ENCODE measurements at places on chromosomes 5 and 9. TPM values are rescaled to one million over a fixed set of nuclear protein-coding genes. Genes with fewer than 3 reads are reported as not detected.

NUTM2F gene
- total RNA-seq = not detected

GHR gene
- 5.5 TPM for total RNA-seq

SMIM32 gene
- total RNA-seq = not detected

DIRAS2 gene
- not detected for total RNA-seq

- H3K4me3 ChIP-seq = no peak overlapping the region
- H3K27ac ChIP-seq = no peak overlapping the region
- no peaks in the 10 kb centered on the region for H3K4me1 ChIP-seq
- no peak for DNase-seq
- no peaks in the 10 kb centered on the region for H3K27me3 ChIP-seq
Measured at GRCh38 chr5:25489834-25490538, 845.2 kb upstream of the CDH10 start.

- H3K36me3 ChIP-seq = no peaks in the 10 kb centered on the region
- no peak overlapping the region for H3K4me3 ChIP-seq
- H3K27ac ChIP-seq = no peak overlapping the region
Measured at GRCh38 chr9:115524453-115525059, 406.6 kb upstream of the TNC start.

DNA sequence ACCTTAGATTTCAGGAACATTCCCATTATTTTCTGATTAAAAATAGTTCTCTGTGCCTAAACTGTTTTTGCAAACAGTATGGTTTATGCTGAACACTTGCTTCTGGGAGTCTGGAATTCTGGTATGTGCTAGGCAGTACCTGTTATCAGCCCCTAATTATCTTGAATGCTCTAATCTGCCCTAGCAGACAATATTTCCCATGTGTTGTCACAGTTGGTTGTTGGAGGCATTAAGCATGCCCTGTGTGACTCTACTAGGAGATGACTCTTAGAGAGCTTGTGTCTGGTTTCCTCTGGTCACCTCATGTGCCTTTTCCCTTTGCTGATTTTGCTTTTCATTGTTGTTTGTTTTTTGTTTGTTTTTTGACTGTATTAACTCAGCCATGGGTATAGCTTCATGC lies 36.6 kb downstream of the UHRF2 start:
- H3K27ac ChIP-seq = no peak overlapping the region
- H3K4me1 ChIP-seq = peaks cover 28% of the 10 kb centered on the region
- H3K4me3 ChIP-seq = no peak overlapping the region
- no peaks in the 10 kb centered on the region for H3K36me3 ChIP-seq
- no peaks in the 10 kb centered on the region for H3K27me3 ChIP-seq

DNA sequence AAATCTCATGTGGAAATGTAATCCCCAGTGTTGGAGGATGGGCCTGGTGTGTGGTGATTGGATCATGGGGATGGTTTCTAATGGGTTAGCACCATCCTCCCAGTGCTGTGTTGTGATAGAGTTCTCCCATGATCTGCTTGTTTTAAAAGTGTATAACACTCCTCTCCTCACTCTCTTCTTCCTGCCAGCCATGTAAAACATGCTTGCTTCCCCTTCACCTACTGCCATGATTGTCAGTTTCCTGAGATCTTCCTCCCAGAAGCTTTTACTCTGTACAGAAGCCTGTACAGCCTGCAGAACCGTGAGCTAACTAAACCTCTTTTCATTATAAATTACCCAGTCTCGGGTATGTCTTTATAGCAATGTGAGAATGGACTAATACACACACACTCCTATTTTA lies 499.1 kb downstream of the RASEF start:
- no peaks in the 10 kb centered on the region for H3K27me3 ChIP-seq
- no peaks in the 10 kb centered on the region for H3K36me3 ChIP-seq
- no peaks in the 10 kb centered on the region for H3K4me1 ChIP-seq
- no peak for DNase-seq
- no peak overlapping the region for H3K27ac ChIP-seq

GRCh38 chr9:127980060-127980705 lies 606 bp downstream of the EEIG1 start:
- no peaks in the 10 kb centered on the region for H3K27me3 ChIP-seq
- H3K36me3 ChIP-seq = no peaks in the 10 kb centered on the region
- peaks cover 80% of the 10 kb centered on the region for H3K4me1 ChIP-seq
- peak overlapping the region; percentile 99 for H3K27ac ChIP-seq

- H3K4me1 ChIP-seq = no peaks in the 10 kb centered on the region
- DNase-seq = no peak
- H3K36me3 ChIP-seq = no peaks in the 10 kb centered on the region
- H3K4me3 ChIP-seq = no peak overlapping the region
- H3K27ac ChIP-seq = no peak overlapping the region
Measured at GRCh38 chr5:63500242-63500641, 462.0 kb downstream of the HTR1A start.
